ENCODE measurements at places on chromosomes 2 and 18.
A peak's percentile ranks its signal among the peaks of the same experiment; 100 is the strongest.

DNA sequence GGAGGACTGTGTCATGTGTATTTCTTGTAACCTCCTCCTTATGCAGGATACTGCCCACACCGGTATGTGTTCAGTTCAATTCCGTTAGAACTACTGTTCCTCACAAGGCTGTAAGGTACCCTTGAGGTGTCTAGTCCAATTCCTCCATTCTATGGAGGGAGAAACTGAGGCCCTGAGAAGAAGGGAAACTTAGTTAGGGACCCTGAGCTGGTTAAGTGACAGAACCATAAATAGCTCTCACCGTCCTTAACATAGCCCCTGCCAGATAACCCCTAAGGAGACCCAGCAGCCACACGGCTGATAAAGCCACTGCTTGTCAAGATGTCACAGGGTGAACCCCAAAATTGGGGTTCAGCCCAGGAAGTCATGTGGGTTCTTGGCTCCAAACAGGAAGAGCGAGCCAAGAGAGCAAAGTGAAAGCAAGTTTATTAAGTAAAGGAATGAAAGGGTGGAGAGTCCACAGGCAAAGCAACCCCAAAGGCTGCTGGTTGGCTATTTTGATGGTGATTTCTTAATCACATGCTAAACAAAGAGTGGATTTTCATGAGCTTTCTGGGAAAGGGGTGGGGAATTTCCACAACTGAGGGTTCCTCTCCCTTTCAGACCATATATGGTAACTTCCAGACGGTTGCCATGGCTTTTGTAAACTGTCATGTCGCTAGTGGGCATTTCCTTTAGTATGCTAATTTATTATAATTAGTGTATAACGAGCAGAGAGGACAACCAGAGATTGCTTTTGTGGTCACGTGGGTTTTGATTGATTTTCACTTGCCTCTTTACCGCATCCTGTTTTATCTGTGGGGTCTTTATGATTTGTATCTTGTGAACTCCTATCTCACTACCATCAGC is 83.4 kb upstream of the RTN4 start:
- DNase-seq, result peak; percentile 17

DNA sequence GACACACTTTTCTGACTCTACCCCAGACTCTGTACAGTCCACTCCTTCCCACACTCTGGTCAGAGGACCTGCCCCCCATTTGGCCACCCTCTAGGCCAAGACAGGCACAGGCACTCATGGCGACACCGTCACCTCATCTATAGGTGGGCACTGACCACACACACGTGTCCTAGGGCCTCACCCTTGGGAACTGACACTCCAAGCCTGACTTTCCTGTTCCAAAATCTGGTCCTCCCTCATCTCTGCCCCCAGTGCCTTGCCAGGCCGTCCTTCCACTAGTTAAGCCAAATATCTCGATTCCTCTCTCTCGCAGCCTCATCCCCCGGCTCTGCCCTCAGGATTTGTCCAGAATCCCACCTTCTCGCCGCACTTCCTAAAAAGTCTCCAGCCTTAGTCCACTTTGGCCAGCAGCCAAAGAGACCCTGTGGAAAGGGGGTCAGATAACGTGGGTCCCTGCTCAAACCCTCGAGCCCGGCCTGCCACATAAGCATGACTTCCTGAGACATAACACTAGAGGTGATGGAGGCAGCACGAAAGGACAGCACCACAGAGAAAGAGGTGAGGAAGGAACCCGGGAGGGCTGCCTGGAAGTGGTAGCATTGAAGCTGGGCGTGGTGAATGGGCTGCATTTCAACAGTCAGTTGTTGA is 105.8 kb upstream of the OTOS start:
- DNase-seq, result no peak

- DNase-seq, result no peak
Observed at GRCh38 chr18:54254265-54254758, 15.0 kb upstream of the POLI start.

- DNase-seq, result no peak
Observed at GRCh38 chr2:8840475-8841091, 3.2 kb upstream of the KIDINS220 start.

- DNase-seq, result no peak
Observed at GRCh38 chr18:7754258-7754657, 187.1 kb downstream of the PTPRM start.

DNA sequence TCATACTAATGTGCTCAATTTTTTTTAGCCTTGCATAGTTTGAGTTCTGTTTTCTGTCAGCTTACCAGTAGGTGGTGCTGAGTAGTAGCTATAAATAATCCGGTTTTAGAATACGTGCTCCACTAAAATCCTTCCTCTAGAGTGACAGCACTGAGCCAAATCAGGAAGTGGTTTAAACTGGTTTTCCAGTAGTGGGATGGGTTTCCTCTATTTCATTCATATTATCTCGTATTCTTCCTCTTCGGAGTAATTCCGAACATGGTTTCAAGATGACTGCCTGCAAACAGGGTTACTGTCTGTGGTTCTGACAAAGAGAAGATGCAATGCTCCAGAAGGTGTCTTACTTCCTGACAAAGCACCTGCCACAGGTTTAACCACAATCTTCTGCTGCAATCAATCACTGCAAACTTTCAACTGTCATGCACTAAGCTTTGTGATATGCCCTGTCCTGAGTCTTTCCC is 496.9 kb upstream of the VRK2 start:
- DNase-seq, result no peak

DNA sequence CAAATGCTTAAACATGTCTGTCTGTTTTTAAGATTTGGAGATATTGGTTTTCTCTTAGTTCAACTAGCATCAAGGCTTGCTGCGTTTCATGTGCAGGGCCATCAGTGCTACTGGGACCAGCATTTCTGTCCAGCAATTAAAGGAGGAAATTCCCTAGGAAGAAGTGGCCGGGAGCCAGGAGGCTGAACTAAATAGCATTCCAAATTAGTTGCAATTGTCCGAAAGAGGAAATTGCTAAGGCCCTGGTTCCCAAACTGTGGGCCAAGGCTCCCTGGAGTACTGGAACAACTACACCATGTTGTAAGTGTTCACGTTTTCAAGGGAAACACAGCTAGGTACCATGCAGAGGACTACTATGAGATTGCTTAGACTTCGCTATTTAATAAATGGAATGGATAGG is 257.9 kb downstream of the PTPRM start:
- DNase-seq, result no peak

DNA sequence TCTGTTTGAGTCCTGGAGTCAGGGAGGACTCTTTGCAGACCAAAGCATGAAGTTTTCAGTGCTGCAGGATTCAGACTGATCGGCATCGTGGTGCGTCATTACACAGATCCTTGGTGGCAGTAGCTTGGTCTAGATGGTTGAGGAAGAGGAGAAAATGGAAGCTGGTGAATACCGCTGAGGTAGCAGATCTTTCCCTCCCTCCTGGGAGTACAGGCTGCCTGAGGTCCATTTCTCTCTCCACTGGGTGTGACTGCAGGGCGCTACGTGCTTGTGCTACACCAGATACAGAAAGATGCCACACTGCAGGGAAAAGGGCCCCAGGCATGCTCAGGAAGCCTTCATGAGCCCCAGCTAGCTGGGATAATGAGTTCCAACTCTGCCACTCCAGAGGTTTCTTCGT is 3.3 kb upstream of the CNDP1 start:
- DNase-seq, result no peak

DNA sequence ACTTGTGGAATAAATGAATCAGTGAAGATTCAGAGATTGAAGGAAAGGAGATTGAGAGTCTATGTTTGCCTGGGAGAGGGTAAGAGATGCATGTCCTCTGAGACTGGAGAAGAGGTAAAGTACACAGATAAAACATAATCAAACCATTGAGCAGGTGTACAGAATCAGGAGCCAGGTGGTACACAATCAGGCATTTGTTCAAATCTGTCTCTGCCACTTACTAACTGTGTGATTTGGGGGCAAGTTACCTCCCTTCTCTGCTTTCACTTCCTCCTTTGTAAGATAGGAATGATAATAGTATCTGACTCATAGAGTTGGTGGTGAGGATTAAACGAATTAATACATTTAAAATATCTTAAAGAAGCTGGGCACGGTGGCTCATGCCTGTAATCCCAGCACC is 94.0 kb downstream of the CDK15 start:
- no peak for DNase-seq

DNA sequence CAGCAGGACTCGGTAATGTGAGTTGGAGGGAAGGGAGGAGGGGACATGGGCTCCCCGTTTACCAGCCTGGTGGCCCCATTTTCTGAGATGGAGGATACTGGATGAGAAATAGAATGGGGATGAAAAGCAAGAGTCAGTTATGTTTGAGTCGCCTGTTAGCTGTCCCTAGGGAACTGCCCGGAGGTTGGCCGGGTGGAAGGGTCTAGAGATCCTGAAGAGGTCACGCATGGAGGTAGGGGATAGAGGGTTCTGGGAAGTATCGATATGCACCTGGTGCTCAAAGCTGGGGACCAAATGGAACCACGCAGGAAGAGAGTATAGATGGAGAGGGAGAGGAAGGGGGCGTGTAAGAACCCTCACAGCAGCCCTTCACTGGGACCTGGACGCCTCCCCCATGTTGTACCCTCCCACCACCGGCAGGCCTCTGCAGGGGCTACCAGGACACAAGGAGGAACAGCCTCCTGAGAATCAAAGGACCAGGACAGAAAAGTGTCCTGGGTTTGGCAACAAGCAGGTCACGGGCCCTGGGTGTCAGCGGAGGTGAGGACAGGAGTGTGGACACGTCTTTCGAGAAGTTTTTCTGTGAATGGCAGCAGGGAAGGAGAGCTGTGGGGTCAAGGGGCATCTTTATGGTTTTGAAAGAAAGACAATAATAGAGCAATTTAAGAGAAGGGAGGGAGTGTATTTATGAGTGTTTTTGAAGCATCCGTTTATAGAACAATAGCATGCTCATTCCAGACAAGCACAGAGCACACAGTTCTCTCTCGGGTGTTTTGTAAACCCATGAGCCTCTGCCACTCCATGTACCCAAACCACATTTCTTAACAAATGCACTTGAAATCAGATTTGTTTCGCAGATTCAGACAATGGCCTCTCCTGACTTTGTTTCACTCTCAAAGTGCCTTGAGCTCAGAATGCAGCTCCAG is 132.2 kb downstream of the SMAD7 start:
- DNase-seq, result no peak

DNA sequence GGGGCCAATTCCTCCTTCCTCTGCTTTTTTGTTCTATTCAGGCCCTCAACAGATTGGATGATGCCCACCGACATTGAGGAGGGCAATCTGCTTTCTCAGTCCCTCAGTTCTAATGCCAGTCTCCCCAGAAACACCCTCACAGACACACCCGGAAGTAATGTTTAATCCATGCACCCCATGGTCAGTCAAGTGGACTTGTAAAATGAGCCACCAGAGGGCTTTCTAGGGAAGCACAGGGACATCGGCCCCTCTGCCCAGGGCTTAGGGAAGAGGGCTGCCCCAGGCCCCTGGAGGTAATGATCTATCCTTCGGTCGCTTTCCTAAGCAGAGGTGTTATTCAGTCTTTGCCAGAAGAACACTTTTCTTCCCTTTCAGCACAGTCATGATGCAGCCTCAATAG is 107.4 kb downstream of the PDCL3 start:
- DNase-seq, result no peak

DNA sequence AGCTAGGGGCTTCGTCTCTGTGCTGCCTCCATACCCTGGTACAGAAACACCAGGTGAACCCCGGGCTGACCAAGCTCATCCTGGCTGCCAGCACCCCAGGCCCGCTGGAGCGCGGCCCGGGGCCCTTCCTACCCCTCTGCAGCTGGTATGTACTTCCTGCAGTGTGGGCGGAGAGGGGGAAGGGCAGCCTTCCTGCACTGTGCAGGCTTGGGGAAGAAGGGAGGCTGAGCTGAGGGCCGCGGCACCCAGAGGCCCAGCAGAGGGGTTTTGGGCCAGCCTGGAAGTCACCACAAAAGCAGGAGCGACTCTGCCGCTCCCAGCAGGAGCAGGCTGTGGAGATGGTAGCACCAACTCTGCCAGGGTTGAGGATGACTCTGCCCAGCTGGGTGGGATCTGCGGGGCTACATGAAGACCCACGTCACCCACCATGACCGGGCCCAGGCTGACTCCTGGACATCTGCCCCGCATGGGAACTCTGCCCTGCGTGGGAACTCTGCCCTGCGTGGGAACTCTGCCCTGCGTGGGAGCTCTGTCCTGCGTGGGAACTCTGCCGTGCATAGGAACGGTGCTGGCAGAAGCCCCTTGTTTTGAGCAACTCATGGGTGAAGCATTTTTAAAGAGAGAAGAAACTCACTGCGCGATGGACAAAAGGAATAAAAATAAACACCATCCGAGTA is 273.3 kb downstream of the NDUFA10 start:
- DNase-seq, result peak; percentile 23

DNA sequence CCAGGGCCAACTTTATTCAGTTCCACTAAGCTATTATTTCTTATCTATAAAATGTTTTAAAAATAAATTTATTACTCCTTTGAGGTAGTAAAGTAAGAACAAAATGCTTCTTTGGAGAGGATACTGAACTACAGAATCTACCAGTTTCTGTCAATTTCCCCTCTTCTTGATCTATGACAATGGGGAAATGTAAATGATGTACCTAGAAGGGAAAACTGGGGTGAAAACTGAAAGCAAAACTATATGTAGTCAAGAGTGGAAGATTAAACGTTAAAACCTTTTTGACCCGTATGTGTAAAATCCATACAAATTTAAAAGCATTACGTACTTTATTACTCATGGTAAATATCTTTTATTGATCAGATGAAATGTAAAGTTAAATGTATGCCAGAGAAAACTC is 1287.8 kb upstream of the TMEFF2 start:
- DNase-seq, result no peak

GRCh38 chr18:3879114-3879835 is 429.3 kb downstream of the TGIF1 start:
- no peak for DNase-seq

DNA sequence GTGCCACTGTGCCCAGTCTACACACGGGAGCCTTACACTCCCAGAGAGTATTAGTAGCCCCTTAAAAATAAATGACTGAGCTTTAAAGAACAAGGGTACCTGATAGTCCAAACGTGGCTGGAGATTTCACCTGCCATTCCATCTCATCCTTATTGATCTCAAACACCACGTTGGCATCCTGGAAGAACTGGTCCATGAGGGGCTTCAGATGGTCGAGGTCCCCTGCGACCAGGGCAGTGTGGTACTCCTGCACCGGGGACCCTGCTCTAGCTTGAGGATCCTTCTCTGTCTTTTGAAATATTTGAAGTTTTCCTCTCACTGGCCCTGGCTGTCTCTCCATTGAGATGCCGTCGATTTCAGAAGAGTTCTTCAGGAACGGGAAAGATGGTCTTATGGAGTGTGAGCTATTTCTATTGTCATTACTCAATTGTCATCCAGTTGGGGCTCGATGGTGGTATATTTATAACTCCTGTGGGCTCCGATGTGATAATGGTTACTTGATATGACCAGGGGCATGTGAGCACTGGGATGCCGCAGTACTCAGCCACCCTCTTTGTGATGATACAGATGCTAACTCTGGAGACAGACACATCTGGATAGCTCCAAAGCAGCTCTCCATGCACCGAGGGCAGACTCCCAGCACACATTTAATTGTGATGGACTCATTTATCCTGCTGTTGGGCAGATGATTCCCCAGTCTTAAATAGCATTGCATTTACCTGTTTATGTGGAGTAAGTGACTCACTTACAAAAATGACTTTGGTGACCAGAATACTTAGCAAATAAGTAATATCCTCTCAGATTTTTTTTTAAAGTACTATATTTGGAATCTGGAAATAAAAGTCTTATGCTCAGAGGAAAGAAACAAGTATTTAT is 22.8 kb downstream of the ASB18 start:
- DNase-seq, result no peak

Data from activated T-cell treated with anti-CD3 and anti-CD28 coated beads for 48 hours (primary cell).